ENCODE measurements at places on chromosomes 6 and 20.

GRCh38 chr6:21371676-21372171, 221.8 kb upstream of the SOX4 start:
- DNase-seq: no peak

GRCh38 chr6:170344631-170345576, 38.3 kb downstream of the FAM120B start:
- DNase-seq: no peak

GRCh38 chr20:34296468-34296867, 6.7 kb downstream of the AHCY start:
- no peak for DNase-seq

GRCh38 chr20:45085867-45086266, 15.1 kb downstream of the KCNS1 start:
- no peak for DNase-seq

DNA sequence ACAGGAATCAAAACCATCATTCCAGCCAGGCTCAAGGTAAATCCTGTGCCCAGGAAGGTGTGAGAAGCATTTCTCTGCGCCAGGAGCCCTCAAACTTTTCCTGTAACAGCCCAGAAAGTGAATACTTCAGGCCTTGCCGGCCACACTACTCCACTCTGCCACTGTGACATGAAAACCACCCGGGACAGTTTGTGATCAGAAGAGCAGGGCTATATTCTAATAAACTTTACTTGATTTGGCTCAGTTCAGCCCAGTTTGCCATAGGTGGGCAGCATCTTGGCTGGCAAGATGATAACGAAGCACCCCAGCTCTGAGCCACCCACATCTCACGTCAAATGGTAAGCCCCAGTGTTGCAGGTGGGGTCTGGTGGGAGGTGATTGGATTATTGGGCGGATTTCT, 249.4 kb downstream of the DLL1 start:
- no peak for DNase-seq

DNA sequence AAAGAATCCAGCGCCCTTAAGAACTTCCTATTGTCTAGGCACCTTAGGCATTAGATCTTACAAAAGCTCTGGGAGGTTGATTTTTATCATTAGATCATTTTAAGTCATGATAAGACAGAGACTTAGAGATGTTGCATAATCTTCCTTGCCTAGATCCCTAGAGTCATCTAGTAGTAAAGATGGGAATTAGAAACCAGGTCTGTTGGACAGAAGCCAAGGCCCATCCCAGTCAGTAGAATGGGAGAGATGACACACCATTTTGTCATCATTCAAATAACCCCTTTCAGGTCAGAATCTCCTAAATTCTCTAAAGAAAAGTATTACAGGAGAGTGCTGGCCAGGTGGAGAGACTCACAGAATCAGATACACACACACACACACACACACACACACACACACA, 579.1 kb downstream of the BMP2 start:
- no peak for DNase-seq

- DNase-seq: no peak
Measured at GRCh38 chr20:21936720-21937380, 231.4 kb downstream of the PAX1 start.

DNA sequence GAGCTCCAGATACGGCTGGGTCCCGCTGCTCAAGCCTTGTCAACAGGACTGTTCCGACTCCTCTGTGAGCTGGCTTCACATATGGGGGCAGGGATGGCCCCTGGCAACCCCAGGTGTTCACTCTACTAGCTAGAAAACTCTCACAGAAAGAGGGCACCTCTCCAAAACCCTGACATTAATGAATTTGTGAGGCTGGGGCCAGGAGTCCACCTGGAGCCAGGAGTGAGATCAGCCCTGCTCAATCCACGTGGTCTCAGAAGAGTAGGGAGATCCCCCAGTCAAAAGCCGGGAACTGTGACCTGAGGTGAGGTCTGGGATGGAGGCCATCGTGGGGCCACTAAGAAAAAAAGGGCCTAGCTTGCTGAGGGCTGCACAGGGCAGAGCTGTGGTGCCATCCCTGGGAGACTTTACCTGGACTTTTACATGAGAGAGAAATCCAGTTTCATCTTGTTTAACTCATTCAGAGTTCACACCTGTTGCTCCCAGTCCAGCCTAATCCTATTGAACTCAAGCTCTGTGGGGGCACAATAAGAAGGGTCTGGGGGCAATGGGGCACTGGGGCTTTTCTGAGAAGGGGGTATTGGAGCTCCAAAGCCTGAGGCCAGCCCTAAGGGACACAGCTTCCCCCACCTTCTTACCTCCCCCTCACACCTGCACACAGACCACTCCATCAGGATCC, 144.3 kb upstream of the MLN start:
- no peak for DNase-seq

DNA sequence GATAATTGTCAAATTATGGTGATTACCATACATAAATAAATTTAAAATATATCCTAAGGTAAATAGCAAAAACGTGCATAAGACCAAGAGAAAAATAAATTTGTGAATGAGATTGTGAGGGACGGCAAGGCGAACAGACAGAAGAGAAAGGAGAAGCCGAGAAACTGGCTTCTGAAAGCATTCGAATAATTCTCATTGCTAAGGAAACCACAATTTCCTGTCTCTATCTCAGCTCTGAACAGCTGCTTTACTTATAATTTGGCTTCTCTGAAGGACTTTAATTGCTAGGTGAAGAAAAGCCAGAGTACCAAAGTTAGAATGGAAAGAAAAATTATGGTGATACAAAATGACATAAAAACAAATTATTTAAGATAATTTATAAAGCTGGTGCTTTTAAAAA, 79.0 kb upstream of the RGS17 start:
- DNase-seq: no peak

DNA sequence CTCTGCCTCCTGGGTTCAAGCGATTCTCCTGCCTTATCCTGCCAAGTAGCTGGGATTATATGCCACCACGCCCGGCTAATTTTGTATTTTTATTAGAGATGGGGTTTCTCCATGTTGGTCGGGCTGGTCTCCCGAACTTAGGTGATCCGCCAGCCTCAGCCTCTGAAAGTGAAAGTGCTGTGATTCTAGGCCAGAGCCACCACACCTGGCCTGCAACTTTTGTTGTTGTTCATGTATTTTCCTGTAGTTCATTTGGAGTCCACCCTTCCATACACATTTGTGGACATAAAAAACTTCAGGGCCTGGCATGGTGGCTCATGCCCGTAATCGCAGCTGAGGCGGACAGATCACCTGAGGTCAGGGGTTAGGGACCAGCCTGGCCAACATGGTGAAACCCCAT, 14.5 kb downstream of the HSPA1B start:
- peak; percentile 42 for DNase-seq

DNA sequence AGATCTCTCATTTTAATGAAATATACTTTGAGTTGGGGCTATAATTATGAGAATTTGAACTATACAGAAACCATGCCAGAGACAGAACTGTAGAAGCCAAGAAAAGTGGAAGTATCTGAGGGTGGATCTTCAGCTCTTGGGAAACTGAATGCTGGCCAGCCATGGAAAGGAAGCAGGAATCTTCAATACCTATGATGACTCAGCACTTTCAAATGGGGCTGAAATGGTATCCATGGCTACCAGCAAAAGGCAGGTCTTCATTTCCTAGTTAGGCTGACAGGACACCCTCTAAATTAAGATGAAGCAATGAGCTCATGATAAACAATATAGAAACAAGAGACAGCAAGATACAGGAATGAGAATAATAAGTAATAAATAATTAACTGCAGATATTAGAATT, 171.3 kb downstream of the COL21A1 start:
- no peak for DNase-seq

DNA sequence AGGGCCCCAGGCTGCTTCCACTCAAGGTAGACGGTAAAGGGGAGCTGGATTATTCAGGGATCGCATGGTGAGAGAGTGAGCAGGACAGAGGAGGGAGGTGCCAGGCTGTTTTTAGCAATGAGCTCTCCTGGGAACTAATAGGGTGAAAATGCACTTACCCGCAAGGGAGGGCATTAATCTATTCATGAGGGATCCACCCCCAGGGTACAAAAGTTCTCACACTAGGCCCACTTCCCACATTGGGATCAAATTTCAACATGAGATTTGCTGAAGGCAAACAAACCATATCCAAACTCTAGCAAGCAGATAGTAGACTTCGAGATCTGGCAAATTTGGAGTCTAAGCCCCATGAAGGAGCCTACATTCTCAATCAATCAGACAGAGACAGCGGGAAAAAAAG, 408.6 kb downstream of the RNF144B start:
- no peak for DNase-seq
